WERI-Rb-1 (cell line): ENCODE measurements at places on chromosomes 1 and 21.
A peak's percentile ranks its signal among the peaks of the same experiment; 100 is the strongest.

- no peak for DNase-seq
Observed at GRCh38 chr1:175599212-175599705, 144.1 kb downstream of the TNR start.

GRCh38 chr1:208432346-208432745 lies 188.2 kb upstream of the PLXNA2 start:
- no peak for DNase-seq

GRCh38 chr1:217048104-217048707 lies 325.0 kb upstream of the ESRRG start:
- DNase-seq, result peak; percentile 71

GRCh38 chr1:206685769-206686477 lies 1.2 kb downstream of the MAPKAPK2 start:
- peak; percentile 70 for DNase-seq

DNA sequence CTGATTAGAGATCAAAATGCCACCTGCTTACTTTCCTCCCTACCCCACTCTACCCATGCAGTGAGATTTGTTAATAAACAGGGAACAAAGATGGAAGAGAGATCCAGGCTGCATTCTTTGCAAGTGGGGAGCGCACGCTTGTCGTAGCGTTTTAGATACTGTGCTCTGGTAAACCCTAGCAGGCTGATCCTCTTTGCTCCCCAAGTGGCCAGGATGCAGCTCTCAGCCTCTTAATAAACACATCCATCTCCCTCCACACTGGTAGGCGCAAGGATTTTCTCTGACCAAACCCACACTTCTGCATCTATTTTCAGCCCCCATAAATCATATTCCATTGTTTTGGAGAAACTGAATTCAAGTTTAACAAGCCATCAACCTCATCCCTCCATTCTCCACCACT lies 2.9 kb downstream of the PGBD5 start:
- DNase-seq, result no peak
